ENCODE measurements at places on chromosomes 2 and 18.
A peak's percentile ranks its signal among the peaks of the same experiment; 100 is the strongest.

- no peak for DNase-seq
These were observed 693.5 kb downstream of the CBLN2 start for GRCh38 chr18:71850602-71851001.

- no peak for DNase-seq
These were observed 24.2 kb downstream of the LMAN2L start for GRCh38 chr2:96715658-96716057.

DNA sequence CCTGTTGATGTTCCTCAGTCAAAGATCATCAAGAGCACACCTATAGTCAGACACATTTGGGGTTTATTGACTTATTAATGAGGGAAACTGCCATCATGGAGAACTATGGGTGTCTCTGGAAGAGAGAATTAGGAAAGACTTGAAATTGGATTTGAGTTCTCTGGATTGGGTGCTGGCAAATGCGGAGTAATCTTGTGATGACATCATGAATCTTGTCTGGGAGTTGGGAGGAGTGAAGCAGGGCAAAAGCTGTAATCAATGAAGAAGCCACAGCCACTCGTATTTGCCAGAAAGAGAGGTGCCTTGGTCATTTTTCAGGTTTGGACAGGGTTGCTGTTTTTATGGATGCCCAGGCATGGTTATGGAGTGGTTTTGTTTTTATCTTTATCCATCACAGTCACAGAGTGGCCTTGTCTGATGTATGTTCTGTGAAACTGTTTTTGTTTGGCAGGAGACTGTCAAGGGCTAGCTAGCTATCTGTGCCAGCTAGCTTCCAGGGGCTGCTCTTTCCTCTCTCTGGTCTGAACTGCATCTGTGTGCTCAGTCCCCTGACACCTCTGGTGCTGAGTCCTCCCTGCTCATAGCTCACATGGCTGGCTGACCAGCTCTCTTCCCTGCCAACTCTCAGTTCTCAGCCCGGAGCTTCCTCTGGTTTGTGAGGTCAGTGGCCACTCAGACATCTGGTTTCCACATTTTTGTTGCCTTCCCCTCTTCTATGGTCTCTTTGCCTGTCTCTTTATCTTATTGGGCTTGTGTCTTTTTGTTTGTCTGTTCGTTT is 193.4 kb upstream of the RMP24 start:
- no peak for DNase-seq

GRCh38 chr18:74064510-74064909 is 83.1 kb downstream of the FBXO15 start:
- DNase-seq: no peak

DNA sequence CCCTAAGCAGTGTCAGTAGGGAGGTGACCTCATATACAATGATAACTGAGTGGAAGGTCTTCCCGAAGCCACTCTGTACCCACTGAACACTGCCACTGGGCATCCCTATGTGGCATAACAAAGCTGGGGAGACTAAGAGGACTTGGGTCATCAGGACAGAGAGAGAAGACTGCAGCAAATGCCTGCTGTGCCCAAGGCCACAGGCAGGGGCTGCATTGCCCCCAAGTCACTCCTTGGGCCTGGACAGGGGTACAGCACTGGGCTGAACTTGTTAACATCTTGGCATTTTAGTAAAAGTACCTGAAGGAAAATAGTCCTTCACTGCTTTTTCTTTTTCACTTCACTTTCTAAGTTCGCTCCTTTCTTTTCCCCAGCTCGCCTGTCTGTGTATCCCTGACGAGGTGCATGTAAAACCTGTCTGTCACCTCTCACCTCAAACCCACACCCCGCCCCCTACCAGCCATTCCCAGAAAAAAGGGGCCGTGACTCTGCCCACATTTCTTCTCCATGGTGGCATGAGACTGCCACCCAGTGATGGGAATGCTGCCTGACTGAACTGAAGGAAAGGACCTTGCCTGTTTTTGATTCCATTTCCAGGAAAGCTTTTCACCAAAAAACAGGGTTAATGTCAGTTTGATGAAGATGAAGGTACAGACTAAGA is 62.9 kb downstream of the MTHFD2 start:
- DNase-seq: peak; percentile 13

DNA sequence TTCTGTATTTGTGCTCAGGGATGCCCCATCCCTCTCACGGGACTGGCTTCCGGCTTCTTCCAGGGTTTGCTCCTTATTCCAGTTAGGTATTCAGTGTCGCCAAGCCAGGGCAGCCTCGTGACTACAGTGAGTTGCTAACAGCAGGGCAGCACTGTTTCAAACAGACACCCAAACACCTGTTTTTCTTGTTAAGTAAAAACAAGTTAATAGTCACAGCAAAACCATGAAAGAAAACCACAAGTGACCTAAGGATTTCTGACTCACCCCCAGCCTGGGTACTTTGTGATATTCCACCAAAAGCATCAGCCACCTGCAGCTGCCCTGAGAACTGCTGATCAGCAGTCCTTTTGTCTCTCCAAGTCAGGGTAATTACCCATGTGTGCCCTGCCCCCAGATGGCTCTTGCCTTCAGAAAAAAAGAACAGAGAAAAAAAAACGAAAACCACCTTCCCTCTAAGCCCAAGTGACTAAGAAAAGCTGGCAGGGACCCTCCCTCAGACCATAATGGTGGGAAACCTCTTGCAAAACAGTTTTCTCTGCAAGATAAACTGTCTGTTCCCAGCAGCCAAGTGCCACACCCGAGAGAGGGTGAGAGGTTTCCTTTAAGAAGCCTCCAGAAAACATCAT is 178.2 kb downstream of the ANAPC1 start:
- DNase-seq: no peak

- DNase-seq: no peak
These were observed 37.4 kb downstream of the DLGAP1 start for GRCh38 chr18:4417714-4418113.

All from prostate gland (tissue), 2 donors.